ENCODE measurements at places on chromosomes 1 and 21.

DNA sequence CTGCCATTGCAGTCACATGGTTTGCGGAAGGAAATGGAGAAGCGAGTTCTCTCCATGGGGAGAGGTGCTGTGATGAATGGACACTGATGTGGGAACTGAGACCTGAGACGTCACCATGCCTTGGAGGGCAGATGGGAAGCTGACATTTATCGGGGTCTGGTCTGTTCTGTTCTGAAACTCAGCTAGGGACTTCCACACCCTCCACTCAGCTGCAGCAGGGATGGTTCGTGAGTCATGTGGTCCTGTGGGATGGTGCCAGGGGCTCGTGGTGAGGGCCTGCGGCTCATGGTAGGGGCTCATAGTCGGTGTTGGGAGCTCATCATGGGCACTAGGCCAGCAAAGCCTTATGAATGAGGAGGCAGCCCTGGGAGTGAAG is 6.1 kb downstream of the GPR137B start:
- DNase-seq = no peak

DNA sequence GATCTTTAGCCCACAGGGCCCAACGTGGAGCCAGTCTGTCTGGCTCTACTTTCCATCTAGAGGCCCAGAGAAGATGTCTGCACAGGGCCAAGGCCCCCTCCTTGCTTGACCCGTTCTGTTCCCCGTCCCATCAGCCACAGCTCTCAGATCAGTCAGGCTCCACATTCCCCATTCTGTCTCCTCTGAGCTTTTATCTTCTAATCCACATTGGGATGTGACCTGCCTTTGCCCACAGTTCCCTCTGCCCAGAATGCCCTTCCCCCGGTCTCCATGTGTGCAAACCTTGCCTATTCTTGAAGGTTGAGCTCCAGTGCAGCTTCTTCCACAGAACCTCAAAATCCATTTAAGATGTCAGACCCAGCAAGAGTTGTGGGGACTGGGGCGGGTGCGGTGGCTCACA is 53.3 kb upstream of the WASF2 start:
- DNase-seq = no peak

GRCh38 chr1:26361605-26362122 is 7.7 kb upstream of the CRYBG2 start:
- no peak for DNase-seq

DNA sequence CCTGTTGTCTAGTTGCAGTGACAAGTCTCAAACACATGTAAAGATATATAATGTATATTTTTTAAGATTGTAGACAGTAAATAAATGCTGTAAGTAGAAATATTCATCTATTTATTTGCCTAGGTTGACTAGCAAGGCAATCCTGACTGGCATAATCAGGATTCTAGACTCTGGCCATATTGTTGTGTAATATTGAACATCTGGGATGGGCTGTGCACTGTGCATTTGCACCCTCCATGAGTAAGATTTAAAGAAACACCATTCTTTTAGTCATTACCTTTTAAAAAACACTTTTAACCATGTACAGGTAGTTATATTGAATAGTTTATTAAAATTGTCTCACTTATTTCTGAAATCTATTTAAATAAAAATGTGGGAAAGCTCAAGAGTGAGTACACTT is 32.4 kb downstream of the RASAL2 start:
- DNase-seq = no peak

- DNase-seq = peak; percentile 7
These were observed 585 bp downstream of the NEGR1 start for GRCh38 chr1:72281637-72282270.

GRCh38 chr1:73106931-73107330 is 824.6 kb upstream of the NEGR1 start:
- no peak for DNase-seq

DNA sequence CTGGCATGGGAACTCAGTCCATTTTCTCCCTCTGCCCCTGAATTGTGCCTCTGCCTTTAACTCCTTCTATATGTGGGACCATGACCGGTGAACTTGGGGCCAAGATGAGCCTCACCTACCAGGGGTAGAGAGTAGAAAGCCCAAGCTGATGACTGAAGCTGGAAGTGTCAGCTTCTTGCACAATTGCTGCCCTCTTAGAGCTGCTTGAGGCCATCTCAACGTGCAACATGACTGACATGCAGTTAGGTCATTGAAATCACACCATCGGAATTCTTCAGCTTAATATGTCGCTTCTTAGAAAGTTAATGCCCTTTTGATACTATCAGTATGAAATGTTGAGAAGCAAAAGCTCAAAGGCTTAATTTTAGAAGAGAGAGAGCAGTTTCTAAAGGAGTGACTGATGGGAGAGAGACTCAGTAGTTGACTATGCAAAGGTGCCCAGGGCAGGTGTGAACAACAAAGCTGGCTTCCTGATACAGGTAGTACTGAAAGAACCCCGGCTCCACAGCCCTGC is 89.4 kb upstream of the UBE2U start:
- DNase-seq = no peak

GRCh38 chr1:246641394-246641793 is 75.1 kb downstream of the CNST start:
- DNase-seq = no peak

DNA sequence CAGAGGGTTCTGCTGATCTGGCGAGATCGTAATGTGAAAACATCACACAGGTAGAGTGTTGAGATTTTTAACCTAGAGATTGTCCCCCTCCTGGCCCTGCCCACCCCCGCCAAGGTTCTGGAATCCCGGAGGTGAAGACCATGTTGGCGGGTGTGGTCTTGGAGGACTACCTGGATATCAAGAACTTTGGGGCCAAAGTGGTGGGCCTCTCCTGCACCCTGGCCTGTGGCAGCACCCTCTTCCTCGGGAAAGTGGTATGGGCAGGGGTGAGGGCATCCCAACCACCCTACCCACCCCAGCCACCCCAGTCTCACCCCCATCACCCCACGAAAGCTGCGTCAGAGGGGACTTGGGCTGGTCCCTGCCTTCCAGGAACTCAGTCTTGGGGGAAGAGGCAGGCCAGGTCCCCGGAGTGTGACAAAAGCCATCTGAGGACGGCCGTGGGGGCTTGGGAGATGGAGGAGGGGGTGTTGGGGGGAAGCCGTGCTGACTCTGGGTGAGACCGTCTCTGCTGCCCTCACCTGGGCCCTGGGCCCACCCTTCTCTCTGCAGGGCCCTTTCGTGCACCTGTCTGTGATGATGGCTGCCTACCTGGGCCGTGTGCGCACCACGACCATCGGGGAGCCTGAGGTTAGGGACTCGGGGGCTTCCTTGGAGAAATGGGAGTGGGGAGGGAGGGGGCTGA is 4.4 kb downstream of the CLCNKB start:
- no peak for DNase-seq

DNA sequence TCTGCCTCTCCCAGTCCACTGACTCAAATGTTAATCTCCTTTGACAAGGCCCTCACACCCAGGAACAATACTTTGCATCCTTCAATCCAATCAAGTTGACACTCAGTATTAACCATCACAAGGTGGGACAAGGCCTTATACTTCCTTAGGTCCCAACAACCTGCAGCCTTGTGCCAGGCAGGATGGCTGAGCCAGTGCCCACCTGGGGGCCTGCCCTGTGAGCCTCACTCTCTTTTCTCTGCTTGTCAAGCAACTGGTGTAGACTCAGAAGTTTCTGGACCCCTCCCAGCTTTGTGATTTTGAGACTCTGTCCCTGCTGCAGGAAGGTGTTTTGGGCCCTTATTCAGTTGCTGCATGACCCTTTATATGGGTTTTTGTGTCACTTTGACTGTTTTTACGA is 310.0 kb upstream of the C1orf174 start:
- no peak for DNase-seq

- no peak for DNase-seq
These were observed 46.5 kb downstream of the EPRS1 start for GRCh38 chr1:219999821-220000220.

DNA sequence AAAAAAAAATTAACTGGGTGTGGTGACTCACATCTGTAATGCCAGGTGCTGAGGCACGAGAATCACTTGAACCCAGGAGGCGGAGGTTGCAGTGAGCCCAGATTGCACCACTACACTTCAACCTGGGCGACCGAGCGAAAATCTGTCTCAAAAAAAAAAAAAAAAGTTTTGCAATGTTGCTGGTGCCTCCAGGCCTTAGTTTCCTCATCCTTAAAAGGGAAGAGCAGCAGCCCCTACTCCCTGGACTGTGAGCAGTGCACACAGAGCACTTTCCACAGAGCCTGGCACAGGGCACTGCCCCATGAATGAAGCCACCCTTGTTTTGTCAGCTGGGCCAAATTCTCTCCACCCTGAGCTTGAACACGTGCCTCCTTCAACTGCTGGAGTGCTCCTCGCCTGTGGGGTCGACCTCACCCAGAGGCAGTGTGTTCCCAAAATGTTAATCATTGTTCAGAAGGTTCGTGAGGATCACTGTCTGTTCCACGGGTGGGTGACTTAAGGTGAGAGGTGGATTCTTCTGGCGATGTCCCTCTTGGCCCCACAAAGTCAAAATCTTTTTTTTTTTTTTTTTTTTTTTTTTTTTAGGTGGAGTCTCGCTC is 152.1 kb upstream of the TMEM51 start:
- DNase-seq = no peak

DNA sequence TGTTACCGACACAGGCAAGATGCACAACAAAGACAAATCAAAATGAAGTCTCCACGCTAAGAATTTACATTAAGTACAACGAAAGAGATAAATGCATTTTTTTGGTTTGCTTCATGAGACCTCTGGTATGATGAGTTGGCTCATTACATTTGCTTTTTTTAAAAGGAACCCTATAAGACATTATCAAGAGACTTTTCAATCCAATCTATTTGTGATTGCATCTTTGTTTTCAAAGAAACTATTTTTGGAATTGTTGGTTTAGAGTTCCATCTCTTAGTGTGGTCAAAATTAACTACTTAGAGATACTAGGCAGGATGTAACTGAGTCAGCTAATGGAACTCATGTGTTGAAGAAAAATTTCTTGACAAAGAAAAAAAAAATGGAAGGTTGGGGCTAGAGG is 200.1 kb downstream of the ZC3H11B start:
- no peak for DNase-seq

GRCh38 chr1:245512980-245513578 is 358.3 kb downstream of the KIF26B start:
- peak; percentile 29 for DNase-seq

GRCh38 chr1:48887796-48888195 is 111.1 kb upstream of the BEND5 start:
- DNase-seq = no peak

GRCh38 chr1:46026531-46026930 is 105.9 kb downstream of the PIK3R3 start:
- no peak for DNase-seq

DNA sequence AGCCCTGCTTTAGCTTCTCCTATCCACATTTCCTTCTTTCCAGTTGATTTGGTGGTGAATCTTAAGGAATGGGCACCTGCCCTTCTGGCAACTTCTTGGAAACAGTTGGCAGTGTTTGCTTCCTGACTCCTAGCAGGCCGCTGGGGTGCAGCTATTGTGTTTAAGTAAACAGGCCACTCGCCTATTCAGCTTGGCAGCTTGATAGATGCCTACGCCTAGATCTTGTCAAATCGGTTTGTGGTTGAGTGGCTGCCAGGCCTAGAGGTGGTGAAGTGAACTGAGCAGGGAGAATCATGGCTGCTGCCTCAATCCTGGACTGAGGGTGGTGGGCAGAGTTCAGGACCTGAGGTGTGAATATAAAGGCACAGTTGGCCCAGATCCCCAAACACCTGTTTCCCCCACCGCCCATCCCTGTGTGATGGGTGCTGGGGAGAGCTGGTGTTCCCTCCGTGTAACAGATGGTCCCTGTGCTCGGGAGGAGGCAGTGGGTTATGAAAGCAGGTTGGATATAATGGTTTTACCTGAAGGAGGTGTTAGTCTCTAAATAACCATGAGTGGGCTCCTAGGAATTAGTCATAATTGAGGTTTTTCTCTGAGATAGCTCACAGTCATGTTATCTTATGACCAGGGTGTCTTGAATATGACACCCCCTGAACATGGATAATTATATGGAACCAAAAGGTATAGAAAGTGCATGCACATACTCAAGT is 940 bp upstream of the PLA2G2C start:
- no peak for DNase-seq

DNA sequence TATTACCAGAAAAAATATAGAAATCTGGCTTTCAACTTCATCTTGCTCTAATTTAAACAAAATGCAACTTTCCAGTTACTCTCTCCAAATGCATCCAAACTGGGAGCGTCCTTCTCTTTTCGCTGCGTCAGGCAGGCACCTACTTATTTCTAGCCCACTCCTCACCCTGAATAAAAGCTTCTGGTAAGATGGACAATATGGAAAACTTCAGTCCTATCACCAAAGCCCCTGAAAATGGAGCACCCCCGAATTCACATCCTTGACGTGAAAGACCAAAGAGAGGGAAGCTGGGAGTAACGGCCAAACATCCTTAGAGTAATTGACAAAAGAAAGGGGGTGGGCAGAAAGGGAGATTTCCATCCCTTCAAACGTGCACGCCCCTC is 5.5 kb upstream of the PROX1 start:
- DNase-seq = no peak

DNA sequence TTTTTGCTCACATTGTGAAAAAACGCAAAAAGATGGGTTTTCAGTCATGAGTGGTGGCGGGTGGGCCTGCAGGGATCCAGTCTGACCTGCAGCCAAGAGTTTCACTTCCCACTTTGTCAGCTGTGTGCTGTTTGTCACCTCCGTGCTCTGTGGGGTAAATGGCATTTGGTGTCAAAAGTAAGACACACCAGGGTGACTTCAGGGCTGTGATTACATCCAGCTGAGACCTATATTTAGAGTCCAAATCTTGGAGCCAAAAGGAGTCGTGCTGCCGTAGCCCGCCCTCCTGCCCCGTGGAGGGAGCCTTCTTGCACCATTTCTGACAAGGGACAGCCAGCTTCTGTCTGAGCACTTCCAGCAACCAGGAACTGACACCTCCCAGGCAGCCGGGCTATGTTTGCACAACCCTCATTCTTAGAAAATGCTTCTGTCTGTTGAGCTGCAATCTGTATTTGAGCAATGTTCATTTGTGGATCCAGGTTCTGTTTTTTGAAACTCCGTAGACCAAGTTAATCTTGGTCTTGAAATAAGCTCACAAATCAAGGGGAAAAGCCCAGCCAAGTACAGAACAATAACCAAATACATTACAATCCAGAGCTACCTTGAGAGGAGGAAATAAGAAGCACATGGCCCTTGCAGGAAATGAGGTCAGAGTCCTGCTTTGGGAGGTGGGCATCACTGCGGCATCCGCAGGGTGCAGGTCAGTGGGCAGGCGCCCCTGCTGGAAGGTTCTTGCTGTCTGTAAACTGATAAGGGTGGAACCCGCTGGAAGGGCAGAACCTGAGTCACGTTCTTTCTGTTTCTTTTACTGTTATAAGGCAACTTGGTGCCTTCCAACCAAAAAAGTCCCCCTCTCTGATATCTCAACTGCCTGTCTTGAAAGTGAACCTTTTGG is 14.4 kb downstream of the ABCG1 start:
- peak; percentile 57 for DNase-seq
